A549 treated with DMSO at 1 μM for 4 hours (cell line): ENCODE measurements at places on chromosomes 16 and 17. TPM values are rescaled to one million over a fixed set of nuclear protein-coding genes. Genes with fewer than 3 reads are reported as not detected.

CACNG5 gene
- 0.06 to 0.21 TPM in 2 of 5 replicates, not detected in the others for total RNA-seq

TSPOAP1 gene
- total RNA-seq = not detected in 5 replicates

ARHGDIG gene
- total RNA-seq = 1.9 to 3.1 TPM (median 2.4 TPM) in 5 replicates

MT1E gene
- not detected in 5 replicates for total RNA-seq

SLC12A3 gene
- 0.02 TPM in 2 of 5 replicates, not detected in the others for total RNA-seq

USP22 gene
- 133 to 145 TPM (median 142 TPM) in 5 replicates for total RNA-seq

OR3A1 gene
- total RNA-seq = not detected in 5 replicates
